PC-9 (cell line): ENCODE measurements at places on chromosomes 1 and 21. TPM values are rescaled to one million over a fixed set of nuclear protein-coding genes. Genes with fewer than 3 reads are reported as not detected.
A peak's percentile ranks its signal among the peaks of the same experiment; 100 is the strongest.

Gene RASSF5
- total RNA-seq, result 12.4 and 17.6 TPM in 2 replicates

Gene GNAT2
- total RNA-seq, result 0.52 and 0.63 TPM in 2 replicates

Gene SMIM34
- total RNA-seq, result not detected in 2 replicates

Gene FAM177B
- total RNA-seq, result not detected in 2 replicates

Gene PDE9A
- total RNA-seq, result 8.4 and 9.4 TPM in 2 replicates

Gene SIM2
- total RNA-seq, result 17.9 and 18.5 TPM in 2 replicates

Gene FHAD1
- total RNA-seq, result 6.9 and 8.2 TPM in 2 replicates

Gene GPR3
- 0.98 and 1.2 TPM in 2 replicates for total RNA-seq

Gene FMOD
- total RNA-seq, result not detected in 2 replicates

Gene SLAMF9
- total RNA-seq, result 0.58 and 0.94 TPM in 2 replicates

Gene PTPRF
- 359 and 439 TPM in 2 replicates for total RNA-seq

Gene FTCD
- 5.9 and 7.1 TPM in 2 replicates for total RNA-seq

Gene CHAF1B
- 12.9 and 14.1 TPM in 2 replicates for total RNA-seq

DNA sequence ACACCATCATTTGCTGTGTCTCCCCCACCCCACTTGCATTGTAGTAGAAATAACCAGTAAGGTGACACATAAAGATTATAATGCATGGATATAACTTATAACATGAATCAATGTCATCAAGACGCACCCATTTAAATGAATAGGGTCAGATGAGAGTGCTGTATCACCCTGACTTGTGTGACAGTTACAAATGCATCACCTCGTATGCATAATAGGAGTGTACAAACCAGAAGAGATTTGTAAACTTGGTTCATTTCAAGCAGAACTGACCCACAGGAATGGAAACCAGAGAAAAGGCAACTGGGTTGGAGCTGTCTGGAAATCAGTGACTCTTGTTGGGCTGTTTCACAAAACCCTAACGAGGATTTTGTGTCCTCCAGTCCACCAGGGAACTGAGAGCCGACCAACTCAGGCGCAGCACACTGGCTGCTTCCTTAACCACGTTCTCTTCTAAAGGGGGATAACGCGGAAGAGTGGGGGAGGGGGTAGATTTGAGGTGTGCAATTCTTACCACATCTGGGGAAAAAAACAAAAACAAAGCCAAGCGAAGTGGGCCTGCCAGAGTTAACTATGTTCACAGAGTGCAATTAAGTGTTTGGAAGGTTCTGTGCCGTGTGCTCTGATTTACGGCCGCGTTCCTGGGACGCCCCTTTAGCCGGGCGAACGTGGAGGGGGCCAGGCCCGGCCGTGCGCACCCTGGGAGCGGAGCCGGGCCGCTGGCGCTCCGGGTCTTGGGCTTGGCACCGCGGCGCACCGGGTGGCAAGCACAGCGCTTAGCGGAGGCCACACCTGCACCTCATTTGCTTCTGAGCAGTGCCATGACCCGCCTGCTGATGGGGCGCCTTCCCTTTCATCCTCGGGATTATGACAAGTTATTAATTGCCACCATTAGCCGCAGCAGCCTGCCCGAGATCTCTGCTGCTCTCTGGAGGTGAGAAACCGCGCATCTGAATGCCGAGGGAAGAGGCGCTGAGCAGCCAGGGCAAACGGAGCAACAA is 248.8 kb upstream of the FOXD3 start:
- DNase-seq, result no peak

DNA sequence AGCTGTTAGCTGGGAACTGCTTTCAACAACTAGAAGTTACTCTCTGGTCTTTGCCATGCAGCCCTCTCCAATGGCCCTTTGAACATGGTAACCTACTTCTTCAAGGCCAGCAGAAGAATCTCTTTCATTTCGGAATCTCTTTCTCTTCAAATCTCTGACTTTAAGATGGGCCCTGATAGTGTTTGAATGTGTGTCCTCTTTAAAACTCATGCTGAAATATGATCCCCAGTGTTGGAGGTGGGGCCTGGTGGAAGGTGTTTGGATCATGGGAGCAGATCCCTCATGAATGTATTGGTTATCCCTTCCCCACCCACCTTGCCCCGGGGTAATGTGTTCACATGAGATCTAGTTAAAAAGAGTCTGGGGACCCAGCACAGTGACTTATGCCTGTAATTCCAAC is 54.5 kb upstream of the SOX13 start:
- DNase-seq, result no peak

DNA sequence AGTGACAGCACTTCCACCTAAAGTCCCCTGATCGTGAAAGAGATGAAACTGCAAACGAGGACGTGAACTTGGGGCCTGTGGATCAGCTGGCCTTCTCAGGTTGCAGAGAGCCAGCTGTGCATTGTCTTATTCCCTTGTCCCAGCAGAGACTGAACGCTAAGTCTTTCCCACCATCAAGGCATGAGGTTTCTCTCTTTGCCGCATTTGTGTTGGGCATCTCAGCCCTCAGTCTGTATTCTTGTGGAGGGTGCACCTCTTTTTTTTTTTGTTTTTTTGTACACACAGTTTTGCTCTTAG is 71.4 kb downstream of the KIF26B start:
- DNase-seq, result no peak

DNA sequence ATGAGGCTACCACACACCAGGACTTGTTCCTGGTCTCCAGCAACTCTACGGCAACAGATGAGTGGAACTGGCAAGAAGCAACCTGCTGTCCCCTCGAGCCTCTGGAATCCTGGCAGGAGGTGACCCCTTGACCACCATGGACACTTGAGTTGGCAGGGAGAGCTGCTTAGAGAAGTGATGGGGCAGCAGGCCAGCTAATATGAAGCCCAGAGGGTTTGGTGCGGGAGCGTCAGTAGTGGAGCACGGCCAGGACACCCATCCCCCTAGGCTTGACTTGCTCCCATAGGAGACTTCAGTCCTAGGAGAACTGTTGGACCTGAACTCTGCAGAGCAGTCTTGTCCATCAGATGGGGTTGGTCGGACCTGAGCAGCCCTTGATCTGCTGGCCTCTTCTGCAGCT is 56.5 kb downstream of the CTH start:
- DNase-seq, result no peak

- DNase-seq, result peak; percentile 79
Observed at GRCh38 chr1:164611754-164612642, 53.0 kb downstream of the PBX1 start.

GRCh38 chr21:41564871-41565274 is 56.9 kb upstream of the TMPRSS2 start:
- DNase-seq, result peak; percentile 10

- no peak for DNase-seq
Observed at GRCh38 chr1:3001471-3002348, 19.6 kb upstream of the ACTRT2 start.

DNA sequence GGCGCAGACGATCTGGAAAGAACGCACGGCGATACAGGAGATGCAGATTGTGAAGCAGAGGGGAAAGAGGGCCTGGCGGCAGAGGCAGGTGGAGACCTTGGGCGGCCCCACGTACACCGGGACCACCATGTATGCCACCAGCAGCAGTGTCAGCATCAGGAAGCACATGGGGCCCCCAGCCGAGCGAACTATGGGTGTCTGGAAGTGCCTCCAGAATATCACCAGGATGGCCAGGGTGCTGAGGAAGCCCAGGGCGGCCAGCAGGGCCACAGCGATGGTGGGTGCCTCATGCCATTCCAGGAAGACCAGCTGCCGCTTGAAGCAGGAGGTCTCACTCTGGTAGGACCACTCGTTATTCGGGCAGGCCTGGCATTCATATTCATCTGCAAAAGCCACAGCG is 19.3 kb downstream of the TAS1R2 start:
- no peak for DNase-seq

DNA sequence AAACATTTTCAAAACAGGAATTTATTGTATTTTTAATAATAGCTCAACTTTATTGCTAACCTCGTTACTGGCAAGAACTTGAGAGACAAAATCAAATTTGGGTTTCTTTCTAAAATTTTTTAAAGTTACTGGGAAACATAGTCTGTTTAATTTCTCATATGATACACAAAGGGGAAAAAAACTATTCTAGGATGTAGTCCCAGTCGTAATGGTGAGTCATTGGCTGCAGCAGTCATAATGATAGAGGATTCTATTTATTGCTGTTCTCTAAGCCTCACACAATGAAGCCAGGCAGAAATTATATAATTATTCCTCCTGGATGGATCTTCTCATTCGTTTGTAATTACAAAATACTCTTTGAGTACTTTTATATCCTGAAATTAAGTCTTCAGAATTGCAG is 326.5 kb upstream of the SGIP1 start:
- DNase-seq, result no peak

- DNase-seq, result no peak
Observed at GRCh38 chr1:93275634-93276295, 69.9 kb upstream of the DR1 start.

- DNase-seq, result peak; percentile 56
Observed at GRCh38 chr1:156115514-156116374, 1.2 kb downstream of the LMNA start.

DNA sequence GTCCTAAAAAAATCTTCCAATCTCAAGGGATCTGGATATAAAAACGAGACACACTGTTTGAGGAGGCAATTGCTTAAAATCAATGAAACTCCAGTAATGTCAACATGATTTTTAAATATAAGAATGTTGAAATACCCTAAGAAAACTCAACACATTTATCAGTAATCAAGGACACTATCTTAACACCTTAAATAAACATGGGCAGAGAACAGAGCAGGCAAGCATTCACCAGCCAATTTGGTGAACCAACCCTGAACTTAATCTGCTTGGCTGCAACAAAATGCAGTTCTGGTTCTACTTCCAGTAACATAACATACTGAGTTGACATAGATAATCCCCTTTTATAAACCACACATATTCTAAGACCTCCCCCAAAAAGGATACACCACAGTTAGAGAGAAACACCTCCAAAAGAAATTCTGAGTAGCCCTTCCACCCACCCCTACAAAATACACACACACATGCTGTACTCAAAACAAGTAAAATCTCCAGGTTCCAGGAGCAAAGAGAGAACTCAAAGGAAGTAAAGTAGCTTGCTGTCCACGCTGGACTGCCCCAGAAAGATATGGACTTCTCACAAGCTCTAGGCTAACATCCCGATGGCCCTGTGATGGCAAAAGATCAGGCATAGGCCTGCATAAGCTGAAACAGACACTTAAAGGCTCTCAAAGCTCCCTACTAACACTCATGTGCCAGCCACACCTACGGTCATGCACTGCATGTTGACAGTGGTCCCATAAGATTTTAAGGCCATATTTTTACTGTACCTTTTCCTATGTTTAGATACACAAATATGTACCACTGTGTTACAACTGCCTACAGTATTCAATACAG is 30.5 kb downstream of the TP53BP2 start:
- DNase-seq, result no peak

DNA sequence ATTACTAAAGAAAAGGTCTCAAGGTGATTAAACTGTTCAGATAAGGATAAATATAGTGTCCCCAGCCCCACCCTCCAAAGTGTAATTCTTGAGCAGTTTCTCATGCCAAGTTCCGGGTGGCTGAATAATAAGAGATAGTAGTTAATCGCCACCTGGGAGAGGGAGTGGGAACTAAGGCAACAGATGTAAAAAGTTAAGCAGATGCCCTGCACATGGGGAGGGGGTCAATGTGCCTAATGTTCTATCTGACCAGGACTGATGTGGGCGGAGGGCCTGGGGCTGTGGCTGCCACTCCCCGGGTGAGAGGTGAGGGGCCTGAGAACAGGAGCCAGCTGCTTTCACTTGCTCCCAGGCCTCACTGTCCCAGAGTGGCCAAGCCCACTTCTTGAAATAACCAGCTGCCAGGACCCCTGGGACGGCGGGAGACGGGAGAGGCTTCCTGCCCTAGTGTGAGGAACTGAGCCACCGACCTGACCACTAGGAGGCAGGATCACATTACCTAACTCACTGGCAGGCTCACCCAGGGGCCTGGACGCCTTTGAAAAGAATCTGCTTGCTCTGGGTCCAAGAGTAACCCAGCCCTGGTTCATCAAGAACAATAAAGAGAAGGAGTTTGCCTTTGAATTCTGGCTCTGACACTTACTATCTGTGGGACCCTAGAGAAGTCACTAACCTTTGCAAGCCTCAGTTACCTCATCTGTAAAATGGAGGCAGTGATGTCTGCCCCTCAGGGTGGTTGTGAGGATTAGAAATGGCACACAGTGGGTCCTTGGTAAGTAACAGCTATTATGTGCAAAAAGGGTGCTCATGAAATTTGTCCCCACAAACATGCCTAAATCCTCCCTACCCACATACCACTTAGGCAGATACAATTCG is 179.2 kb downstream of the ATG4C start:
- peak; percentile 5 for DNase-seq

GRCh38 chr1:84089867-84090266 is 54.2 kb upstream of the PRKACB start:
- DNase-seq, result no peak

GRCh38 chr1:200226969-200227303 is 182.9 kb downstream of the ZNF281 start:
- no peak for DNase-seq

GRCh38 chr1:91224878-91225277 is 179.8 kb downstream of the HFM1 start:
- no peak for DNase-seq

GRCh38 chr1:94836891-94837290 is 16.7 kb downstream of the SLC44A3 start:
- no peak for DNase-seq

- peak; percentile 91 for DNase-seq
Observed at GRCh38 chr1:28144203-28145135, 32.0 kb downstream of the PTAFR start.

- no peak for DNase-seq
Observed at GRCh38 chr1:204530932-204531331, 14.7 kb downstream of the MDM4 start.

DNA sequence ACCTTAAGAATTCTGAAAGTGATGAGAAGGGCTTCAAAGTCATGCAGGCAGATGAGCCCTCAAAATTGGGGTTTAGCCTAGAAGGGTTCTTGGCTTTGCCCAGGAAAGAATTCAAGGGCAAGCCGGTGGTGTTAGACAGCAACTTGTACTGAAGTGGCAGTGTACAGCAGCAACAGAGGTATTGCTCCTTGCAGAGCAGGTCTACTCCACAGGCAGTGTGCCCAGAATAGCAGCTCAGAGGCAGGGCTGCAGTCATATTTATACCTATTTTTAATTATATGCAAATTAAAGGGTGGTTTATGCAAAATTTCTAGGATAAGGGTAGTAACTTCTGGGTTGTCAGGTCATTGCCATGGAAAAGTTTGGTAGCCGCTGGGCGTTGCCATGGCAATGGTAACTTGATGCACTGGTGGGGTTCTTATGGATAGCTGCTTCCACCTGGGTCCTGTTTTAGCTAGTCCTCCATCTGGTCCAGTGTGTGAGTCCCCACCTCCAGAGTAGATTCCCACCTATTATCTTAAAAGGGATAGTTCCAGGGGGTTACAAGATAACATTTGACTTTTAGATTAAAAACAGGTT is 57.9 kb upstream of the CR2 start:
- no peak for DNase-seq
